ENCODE measurements at places on chromosomes 12 and 14.

DNA sequence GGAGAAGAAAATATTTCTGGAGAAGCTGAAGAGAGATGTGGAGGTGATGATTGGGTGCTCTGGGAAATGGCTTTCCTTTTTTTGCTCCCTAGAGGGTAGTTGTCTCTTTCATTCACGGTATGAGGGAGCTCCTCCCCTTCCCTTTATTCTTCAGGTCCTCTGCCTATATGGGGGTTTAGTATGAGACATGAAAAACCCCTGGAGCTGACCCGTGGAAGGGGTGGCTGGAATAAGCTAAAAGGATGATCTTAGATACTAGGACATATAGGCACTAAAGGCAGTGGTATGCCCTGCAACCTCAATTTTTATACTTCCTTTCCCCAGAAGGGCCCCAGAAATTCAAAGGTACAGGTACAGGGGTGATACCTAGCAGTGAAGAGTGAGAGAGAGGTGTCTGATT is 4.2 kb upstream of the DTX3 start:
- ATAC-seq = no peak

GRCh38 chr14:43803076-43803689 is 703.9 kb downstream of the FSCB start:
- no peak for ATAC-seq

GRCh38 chr12:91289906-91290305 is 107.3 kb upstream of the DCN start:
- ATAC-seq = no peak

GRCh38 chr14:56340932-56341331 is 222.7 kb downstream of the PELI2 start:
- ATAC-seq = no peak
